ENCODE measurements at places on chromosomes 1 and 21.

GRCh38 chr21:19256934-19257660, 853.5 kb upstream of the TMPRSS15 start:
- DNase-seq = no peak

GRCh38 chr1:53957194-53957818, 11.2 kb downstream of the LRRC42 start:
- DNase-seq = no peak

GRCh38 chr1:109657970-109658369, 2.1 kb downstream of the GSTM4 start:
- DNase-seq = no peak

DNA sequence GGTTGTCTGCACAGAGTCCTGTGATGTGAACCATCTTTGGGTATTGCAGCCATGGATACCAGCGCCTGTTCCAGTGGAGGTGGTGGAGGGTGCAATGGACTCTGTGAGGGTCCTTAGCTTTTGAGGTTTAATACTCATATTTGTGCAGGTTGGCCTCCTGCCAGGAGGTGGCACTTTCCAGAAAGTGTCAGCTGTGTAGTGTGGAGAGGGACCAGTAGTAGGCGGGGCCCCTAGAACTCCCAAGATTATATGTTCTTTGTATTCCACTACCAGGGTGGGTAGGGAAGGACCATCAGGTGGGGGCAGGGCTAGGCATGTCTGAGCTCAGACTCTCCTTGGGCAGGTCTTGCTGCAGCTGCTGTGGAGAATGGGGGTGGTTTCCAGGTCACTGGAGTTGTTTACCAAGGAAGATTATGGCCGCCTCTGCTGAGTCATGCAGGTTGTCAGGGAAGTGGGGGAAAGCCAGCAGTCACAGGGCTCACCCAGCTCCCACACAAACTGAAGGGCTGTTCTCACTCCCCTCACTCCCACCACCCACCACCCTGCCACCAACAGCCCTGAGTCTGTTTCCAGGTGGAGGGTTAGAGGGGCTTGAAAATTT, 31.2 kb upstream of the ZNF678 start:
- no peak for DNase-seq

GRCh38 chr1:12505639-12506280, 112.2 kb downstream of the DHRS3 start:
- no peak for DNase-seq

DNA sequence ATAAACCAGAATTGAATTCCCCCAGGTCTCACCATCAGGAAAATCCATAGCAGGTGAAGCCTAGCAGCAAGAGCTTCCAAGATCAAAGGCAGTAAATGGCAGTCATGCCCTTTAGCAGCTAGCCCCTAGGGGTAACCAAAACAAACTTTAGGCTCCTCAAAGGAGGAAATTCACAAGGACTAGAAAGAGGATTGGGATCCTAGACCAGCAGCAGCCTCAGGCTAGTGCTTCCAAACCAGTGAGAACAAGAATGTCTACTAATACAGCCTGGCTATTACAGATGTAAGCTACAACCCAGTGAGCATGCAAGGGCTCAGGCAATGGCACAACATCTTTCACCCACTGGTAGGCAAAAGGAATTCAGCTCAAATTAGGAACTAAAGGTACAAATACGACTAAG, 11.1 kb upstream of the RIMKLA start:
- DNase-seq = no peak

DNA sequence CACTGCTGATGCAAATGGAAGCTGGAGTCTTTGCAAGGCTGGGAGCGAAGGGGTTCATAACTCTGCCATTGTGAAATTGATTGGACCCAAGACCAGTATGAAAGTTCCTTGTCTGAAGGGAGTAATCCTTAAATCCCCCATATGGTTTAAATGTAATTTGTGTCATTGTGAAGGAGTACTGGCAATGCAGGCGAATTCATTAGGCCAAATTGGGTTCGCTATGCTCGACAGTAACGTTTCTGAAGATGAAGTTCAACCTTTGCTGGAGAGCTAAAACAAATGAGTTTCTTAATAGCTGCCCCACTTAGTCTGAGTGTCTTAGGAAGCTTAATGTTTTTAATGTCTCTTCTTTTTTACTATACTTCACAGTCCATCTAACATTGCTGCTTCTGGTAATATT, 27.5 kb downstream of the PGM1 start:
- no peak for DNase-seq

GRCh38 chr21:27548486-27548885, 581.6 kb upstream of the ADAMTS5 start:
- no peak for DNase-seq

DNA sequence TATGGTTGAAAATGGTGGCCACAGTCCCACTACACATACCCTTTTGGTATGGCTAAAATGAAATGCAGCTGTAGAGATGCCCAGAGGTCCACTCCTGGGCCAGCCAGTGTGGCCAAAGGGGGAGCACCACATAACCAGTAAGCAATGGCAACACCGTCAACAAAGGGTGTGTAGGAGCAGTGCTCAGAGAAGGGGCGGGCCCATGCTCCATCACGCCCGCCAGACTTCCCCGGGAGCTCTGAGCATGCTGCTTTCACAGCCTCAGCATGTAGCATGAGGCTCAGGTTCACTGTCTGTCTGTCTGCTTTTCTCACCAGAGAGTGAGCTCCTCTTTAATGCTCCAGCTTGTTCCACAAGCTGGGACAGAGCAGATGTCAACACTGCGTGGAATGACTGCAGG, 537.6 kb downstream of the MATN1 start:
- no peak for DNase-seq

DNA sequence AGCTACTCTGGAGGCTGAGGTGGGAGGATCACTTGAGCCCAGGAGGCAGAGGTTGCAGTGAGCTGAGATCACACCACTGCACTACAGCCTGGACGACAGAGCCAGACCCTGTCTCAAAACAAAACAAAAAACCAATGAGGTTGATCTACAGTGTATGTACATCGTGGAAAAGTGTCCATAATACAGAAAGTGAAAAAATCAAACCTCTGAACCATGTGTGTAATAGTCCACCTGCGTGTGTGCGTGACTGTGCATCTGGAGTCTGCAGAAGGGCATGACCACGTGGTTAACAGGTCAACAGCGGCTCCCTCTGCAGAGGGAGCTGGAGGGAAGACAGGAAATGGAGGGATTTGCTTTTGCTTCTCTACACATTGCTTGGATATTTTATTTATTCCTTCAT, 32.4 kb upstream of the ENO1 start:
- DNase-seq = no peak

GRCh38 chr1:33684396-33685179, 179.3 kb upstream of the HMGB4 start:
- DNase-seq = no peak

- DNase-seq = no peak
Observed at GRCh38 chr1:209427811-209428210, 155.7 kb upstream of the CAMK1G start.

- DNase-seq = no peak
Observed at GRCh38 chr1:91515994-91516393, 15.3 kb downstream of the CDC7 start.

GRCh38 chr21:45330075-45330781, 42.5 kb upstream of the POFUT2 start:
- no peak for DNase-seq

DNA sequence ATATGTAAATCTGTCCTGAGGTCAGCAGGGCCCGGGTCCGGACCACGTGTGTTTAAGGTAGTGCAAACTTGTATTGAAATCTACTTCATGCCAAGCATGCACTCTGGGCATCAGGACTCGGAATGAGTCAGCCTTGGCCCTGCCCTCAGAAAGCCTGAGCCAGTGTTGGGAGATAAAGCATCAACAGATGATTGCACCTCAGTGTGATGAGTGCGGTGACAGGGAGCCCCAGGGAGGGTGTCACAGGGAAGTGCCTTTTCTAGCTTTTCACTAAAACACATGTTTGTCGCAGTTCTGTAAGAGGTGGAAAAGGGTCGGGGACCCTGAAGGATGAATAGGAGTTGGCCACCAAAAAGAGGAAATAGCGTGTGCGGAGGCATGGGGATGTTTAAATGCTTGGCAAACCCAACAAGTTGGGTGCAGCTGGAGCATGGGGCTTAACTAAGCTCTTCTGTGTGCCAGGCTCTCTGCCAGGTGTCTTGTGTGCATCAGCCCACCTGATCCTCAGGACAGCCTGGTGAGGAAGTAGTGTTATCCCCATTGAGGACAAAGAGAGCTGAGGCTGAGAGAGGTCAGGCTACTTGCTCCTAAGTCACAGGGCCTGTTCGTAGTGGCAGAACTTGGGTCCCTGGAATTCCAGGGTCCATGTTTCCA, 48.2 kb upstream of the EPB41 start:
- DNase-seq = no peak

- DNase-seq = no peak
Observed at GRCh38 chr1:164577291-164577690, 18.3 kb downstream of the PBX1 start.

GRCh38 chr1:236861560-236862218, 66.6 kb downstream of the MTR start:
- DNase-seq = no peak

DNA sequence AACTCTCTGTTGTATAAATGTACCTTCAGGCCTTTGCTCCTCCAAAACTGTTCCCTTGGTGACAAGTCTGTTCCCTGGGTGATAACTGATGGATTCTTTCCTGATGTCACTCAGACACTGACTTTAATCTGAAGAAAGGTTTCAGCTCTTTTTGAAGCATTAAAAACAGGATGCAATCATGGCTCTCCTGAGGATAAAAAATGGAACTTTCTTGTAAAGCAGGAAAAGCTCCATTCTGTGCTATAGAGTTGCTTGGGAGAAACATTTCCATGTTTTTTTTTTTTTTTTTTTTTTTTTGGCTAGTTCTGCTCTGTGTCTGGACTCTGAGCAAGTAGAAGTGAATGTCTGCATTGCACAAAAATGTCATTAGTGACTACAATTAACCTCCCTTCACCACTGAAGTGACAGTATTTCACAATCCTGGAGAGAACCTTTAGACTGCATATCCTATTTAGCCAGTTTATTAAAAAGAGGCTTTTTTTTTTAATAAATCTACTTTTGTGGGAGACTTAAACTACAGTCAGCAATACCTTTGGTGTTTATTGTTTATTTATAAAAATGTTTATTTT, 101.7 kb upstream of the PRMT6 start:
- no peak for DNase-seq

DNA sequence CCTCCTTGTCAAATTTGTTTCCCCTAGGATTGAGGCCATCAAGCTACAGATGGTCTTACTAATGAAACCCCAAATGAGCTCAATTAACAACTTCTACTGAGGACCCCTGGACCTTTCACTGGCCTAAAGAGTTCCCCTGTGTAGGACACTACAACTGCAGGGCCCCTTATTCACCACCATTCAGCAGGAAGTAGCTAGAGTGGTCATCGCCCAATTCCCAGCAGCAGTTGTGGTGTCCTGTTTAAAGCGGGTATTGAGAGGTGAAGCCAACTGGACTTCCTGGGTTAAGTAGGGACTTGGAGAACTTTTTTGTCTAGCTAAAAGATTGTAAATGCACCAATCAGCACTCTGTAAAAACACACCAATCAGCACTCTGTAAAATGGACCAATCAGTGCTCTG, 1466.9 kb downstream of the KCNT2 start:
- no peak for DNase-seq

DNA sequence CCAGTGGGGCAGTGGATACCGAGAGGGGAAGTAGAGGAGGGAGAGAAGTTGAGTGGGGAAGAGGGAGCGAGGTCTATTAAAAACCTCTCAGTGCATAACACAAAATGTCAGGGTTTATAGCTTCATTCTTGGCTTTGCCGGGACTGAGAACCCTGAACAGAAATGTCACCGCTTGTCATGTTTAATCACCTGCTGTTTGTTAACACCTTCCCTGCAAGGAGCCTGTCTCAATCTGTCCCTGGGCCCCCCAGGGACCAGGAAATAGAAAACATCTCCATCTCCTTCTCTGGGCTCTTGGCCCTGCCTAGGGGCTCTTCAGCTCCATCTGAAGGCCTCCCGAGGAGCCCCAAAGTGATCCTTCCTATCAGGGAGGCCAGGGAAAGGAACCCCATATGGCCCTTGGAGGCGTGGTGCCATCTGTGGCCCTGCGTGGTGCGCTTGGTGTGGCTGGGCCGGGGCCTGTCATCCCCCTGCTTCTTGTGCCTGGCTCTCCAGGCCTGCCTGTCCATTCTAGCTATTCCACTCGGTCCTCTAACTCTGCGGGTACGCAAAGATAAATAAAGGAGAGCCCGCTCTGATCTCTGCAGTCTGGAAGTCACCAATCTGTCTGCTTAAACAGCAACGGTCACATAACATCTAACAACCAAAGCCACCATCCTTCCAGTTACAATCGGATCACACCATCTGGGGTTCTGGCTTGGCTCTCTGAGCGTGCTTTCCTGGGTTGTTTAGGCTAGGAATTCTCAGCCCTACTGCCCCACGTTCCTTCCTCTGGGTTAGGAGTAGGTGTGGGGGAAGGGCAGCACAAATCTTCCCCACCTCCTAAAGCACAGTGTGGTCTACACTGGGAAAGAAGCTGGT, 113.8 kb downstream of the CASZ1 start:
- no peak for DNase-seq

- DNase-seq = no peak
Observed at GRCh38 chr1:92408825-92409224, 77.9 kb downstream of the GFI1 start.

GRCh38 chr21:30515681-30516080, 13.7 kb upstream of the KRTAP19-5 start:
- no peak for DNase-seq

DNA sequence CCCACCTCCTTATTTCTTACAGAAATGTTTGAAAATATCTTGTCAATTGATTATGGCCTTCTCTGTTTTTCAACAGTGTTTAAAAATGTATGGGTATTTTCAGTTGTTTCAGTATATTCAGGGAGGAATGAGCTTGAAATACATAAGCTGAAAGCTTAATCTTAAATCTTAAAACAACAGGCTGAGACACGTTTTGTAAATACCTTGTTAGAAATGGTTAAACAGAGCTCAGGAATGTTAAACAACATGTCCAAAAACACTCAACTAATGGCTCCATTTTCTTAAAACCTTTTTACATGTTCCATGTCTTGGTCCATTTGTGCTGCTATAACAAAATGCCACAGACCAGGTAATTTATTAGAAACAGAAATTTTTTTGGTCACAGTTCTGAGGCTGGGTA, 953.8 kb upstream of the ADGRL2 start:
- no peak for DNase-seq

- DNase-seq = no peak
Observed at GRCh38 chr1:236425031-236425663, 31.1 kb downstream of the EDARADD start.

- DNase-seq = no peak
Observed at GRCh38 chr1:230174471-230175162, 107.6 kb downstream of the GALNT2 start.

GRCh38 chr21:27424601-27425000, 457.7 kb upstream of the ADAMTS5 start:
- no peak for DNase-seq

- no peak for DNase-seq
Observed at GRCh38 chr1:33712186-33712585, 151.7 kb upstream of the HMGB4 start.

All from activated T-cell treated with anti-CD3 and anti-CD28 coated beads, Interleukin-2, amount 50 U/mL, for 24 hours (primary cell).